ENCODE measurements at places on chromosomes 4 and X.

GRCh38 chr4:109611045-109611646 lies 51.1 kb downstream of the MCUB start:
- no peak for DNase-seq

GRCh38 chr4:108336076-108336475 lies 167.3 kb upstream of the LEF1 start:
- DNase-seq = no peak

DNA sequence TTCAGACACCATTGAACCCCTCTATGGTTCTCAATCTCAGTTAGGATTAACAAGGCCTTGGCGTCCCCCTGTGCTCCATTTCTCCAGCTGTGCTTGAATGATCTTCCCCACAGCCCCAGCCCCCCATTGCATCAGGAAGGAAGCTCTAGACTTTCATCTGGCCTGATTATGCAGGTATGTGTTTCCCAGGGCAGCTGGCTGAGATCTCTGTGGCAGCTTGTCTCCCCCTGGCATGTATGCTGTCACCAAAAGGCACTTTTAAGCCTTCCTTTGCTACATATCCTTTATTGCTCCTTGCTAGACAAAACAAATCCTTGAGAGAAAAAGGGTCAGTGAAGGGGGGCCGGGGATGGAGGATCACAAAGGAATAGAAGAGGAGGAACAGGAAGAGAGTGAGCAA lies 1056.0 kb upstream of the SLIT2 start:
- no peak for DNase-seq

DNA sequence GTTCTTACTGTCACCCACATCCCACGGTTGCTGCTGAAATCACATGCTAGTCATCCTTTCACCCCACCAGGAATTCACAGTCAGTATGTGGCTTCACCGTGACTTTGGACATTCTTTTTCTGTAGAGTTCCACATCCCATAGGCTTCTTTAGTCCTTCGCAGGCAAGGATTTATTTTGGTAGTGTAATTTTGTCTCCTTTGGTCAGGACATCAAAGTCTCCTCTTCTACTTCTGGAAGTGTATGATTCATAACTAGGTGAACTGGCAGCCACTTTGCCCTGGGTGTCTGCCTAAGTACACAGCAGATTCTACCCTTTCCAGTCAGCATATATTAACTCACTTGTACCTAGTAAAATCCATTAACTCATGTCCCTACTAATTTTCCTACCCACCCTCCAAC lies 38.3 kb upstream of the MMAA start:
- DNase-seq = no peak

GRCh38 chrX:103170216-103170615 lies 44.7 kb upstream of the BEX4 start:
- no peak for DNase-seq

DNA sequence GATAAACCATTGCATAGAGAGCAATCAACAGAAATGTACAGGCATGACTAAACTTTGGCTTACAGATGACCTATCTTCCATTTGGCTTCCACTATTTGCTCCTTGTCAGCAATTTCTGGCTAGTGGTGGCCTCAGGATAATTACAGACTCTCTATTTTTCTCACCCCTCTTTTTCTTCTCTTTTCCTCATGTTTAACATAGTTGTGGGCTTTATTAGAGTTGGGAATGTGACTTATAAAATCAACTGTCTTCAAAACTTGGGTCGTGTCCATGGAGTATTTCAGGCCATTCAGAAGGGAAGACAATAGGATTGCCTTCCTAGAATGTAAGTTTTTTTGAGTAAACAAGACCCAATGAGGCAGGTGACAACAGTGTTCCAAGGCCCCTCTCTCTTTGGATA lies 236.2 kb downstream of the FRAS1 start:
- DNase-seq = no peak

GRCh38 chr4:147134536-147135210 lies 189.0 kb upstream of the TTC29 start:
- DNase-seq = no peak

DNA sequence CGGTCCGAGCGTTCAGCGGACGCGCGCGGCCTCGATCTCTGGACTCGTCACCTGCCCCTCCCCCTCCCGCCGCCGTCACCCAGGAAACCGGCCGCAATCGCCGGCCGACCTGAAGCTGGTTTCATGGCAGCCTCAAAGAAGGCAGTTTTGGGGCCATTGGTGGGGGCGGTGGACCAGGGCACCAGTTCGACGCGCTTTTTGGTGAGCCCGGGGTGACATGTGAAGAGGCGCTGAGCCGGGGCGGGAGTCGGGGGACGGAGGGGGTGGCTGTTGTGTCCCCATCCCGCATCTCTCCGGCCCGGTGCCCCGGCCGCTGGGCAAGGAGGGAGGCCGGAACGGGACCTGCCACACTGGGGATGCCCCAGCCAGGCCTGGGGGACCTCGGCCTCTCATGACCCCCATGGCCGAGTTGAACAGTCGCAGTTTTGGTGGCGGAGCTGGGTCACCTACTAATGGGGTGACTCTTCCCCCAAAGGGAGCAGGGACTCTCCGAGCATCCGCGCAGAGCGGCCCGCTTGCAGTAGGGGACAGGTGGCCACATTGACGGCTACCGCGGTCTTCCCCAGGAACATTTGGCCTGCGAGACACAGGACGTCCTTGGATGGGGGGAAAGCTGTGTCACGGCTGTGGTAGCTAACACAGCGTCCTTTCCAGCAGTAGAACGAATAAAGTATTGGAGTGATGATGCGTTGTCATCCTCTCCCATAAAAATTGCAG lies at the start of gene GK:
Gene GK, plus strand, starts transcription at position 9 of the 717 bp plus-strand sequence. Its CDS starts 115 bp downstream, at position 124.
- no peak for DNase-seq

DNA sequence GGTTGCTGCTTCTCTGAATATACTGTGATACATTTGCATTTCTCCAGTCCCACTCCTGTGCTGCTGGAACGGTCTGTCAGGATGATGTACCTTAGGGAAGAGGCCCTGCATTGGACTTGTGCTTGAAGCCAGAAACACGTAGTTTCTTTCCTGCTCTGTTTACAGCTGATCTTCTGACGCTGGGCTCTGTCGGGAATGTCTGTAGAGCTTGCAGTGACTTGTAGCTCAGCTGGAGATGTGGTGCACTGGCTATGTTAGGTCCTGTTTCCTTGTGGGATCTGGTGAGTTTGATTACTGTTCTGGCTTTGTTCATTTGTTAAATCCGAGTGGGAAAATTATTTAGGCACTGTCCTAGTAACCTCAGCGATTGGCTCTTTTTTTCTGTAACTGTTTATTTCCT lies 137.2 kb upstream of the WDR1 start:
- no peak for DNase-seq

DNA sequence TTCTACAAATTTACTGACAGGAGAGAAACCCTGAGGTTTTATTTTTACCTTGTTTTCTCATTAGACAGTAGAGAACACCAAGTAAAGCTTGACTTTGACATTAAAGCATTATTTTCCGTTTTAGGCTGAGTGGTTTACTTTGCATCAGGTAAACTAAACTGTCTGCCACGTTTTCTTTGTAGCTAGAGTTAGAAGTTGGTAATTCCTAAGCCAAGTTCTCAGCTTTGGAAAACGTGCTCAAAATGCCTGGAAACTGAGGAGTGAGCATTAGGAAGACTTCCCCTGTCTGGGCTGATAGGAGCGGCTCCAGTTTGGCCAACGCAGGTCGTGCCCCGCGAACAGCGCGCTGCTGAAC lies 819 bp downstream of the PDLIM3 start:
- no peak for DNase-seq

GRCh38 chr4:187451776-187452175 lies 543.8 kb upstream of the ZFP42 start:
- DNase-seq = no peak

DNA sequence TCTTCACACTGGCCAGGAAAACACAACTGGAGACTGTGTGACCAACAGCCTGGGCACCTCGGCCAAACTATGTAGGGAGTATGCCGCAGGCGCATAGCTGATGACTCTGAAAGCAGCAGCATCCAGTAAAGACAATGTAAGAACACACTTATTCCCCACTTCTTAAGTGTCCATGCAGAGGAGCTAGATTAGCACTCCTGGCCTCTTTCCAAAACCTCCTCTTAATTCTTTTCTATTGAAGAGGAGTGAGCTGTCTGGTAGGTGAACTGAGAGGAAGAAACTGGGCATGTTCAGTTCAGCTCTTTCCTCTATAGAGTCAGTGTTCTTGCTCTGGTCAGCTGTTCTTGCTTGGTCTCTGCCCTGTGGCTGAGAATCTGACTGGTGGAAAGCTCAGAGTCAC lies 21.1 kb downstream of the NMU start:
- no peak for DNase-seq

GRCh38 chr4:108172753-108173598 lies 4.2 kb upstream of the LEF1 start:
- DNase-seq = peak; percentile 49

- no peak for DNase-seq
Measured at GRCh38 chrX:40144576-40144975, 46.8 kb upstream of the BCOR start.

- DNase-seq = no peak
Measured at GRCh38 chr4:958314-958665, 15.1 kb downstream of the DGKQ start.

DNA sequence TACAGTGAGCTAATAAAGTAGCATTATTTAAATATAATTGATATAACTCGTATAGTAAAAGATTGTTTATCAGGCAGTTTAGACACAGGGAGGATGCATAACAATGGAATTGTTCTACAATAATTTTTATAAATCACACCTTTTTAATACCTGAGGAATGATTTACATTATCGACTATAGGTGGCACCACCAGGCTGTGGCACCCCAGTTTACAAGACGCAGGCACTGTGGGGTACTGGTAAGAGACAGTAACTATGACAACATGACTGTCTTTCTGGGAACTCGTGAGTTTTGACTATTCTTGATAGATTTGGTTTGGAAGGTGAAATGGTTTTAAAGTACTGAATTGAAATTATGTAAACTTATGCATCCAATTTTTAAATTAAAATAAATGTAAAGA lies 27.1 kb upstream of the STBD1 start:
- no peak for DNase-seq

Measured in activated CD4-positive, CD25-positive, alpha-beta regulatory T cell (primary cell).